BJ (cell line): ENCODE measurements at places on chromosomes 2 and 18. TPM values are rescaled to one million over a fixed set of nuclear protein-coding genes. Genes with fewer than 3 reads are reported as not detected.

The SERPINB12 gene
- not detected in 2 replicates for polyA plus RNA-seq

The ARHGEF33 gene
- polyA plus RNA-seq, result 0.23 and 0.31 TPM in 2 replicates

The RNU2-63P gene
- polyA plus RNA-seq, result not detected in 2 replicates

DNA sequence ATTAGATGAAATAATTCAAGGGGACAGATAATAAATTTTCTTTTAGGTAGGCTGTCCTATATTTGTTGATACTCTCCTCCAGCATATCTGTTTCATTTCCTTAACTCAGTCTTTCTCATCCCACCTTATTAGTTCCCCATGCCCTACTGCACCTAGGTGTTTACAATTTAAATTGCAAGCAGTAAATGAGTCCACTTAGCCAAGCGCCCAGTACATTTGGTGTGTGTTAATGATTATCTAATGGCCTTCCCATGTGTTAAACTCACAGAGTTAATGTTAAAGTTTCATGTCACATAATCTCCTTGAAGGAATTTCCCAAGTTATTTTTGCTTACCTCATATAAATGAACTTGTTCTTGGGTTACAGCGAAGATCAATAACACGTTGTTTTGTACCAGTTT is 31.2 kb downstream of the ITGB6 start:
- no peak for DNase-seq

GRCh38 chr2:148721991-148722777 is 77.6 kb downstream of the EPC2 start:
- DNase-seq, result peak; percentile 48

GRCh38 chr2:169172914-169173313 is 103.6 kb downstream of the DHRS9 start:
- DNase-seq, result no peak

- DNase-seq, result no peak
Measured at GRCh38 chr2:106065983-106066820, 127.9 kb downstream of the UXS1 start.

DNA sequence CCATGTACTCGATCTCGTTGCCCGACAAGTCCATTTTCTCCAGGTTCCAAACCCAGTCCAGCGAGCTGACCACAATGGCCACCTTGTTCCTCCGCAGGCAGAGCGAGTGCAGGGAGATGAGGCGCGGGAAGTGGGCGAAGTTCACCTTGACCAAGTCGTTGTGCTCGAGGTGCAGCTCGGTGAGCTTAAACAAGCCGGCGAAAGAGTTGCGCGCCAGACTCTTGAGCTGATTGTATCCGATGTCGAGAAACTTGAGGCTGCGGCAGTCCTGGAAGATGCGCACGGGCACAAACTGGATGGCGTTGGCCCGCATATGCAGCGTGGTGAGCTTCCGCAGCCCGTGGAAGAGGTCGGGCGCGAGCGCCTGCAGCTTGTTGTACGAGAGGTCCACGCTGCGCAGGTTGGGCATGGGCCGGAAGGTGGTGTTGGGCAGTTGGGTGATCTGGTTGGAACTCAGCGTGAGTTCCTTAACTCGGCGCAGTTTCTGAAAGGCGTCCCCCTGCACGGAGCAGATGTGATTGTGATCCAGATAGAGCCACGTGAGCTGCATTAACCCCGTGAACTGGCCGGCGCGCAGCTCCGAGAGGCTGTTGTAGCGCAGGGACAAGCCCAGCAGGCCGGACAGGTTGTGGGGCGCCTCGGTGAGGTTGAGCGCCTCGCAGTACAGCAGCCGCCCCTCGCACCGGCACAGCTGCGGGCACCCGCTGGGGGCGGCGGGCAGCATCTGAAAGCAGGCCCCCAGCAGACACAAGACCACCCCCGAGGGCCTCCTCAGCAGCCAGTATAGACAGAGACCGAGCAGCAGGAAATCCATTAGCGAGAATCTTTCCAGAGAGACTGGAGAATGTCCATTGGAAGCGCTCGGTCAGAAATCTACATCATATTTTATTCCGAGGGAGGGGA is 1.3 kb downstream of the LRRTM1 start:
- no peak for DNase-seq
